Ovary (tissue), 10 donors: ENCODE measurements at places on chromosomes 12 and 14. TPM values are rescaled to one million over a fixed set of nuclear protein-coding genes. Genes with fewer than 3 reads are reported as not detected.

Gene OVCH1
- not detected for polyA plus RNA-seq

Gene SLCO1B1
- not detected for polyA plus RNA-seq

DNA sequence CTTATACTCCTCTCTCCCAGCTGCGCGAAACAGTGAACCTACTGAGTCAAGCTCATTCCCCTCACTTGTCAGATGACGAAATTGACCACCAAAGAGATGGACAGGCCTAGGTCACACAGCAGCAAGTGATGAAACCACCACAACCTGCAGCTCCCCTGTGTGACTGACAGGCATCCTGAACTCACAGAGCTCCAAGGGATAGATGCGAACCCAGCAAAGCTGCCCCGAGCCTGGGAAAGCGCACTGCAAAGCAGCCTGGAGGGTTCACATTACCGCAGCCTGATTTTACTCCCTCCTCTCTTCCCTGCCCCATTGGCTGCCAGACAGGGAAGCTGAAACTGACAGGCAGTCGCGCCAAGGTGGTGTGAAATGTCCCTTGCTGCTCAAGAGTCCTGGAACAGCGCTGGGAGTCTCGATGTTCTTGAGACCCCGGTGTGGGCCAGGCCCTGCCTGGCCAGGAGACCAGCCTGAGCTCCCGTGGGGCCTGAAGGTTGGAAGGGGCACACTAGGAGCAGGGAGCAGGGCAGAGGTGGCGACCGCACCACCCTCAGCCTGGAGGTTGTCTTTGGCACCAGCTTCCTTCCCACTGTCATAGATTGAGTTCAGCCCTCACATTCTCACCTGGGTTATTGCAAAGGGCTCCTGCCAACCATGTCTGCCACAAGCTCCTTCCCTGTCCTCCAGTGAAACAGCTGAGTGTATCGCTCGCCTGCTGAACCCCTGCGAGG is 36.3 kb downstream of the SNRNP35 start:
- no peak overlapping the region for H3K27ac ChIP-seq
- no peaks in the 10 kb centered on the region for H3K27me3 ChIP-seq
- H3K36me3 ChIP-seq, result no peaks in the 10 kb centered on the region
- DNase-seq, result no peak

Gene CLEC6A
- polyA plus RNA-seq, result not detected

DNA sequence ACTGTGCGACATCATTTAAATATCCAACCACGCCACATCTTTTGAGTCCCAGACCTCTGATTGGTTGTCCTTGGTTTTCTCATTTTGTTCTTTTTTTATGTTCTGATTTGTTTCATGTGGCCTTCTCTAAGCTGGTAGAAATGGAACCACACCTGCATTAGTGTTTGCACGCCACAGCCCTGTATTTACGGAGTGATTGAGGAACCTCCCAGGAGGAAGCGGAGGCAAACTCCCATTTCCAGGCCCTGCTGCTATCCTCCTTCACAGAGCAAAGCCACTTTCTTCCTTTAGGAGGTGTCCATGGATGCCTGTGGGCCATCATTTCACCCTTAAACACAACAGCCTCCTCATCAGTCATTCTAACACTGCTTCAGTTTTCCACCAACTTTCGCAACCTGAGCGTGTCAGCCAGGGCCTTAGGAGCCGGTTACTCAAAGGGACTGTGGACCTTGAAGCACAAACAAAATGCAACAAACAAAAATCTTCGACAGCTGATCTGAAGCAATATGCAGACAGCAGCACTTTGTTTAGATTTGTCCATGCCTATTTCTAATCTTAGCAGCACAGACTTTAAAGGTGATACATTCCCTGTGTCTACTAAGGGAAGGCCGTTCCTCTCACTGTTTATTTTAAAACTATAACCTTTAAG is 1258.1 kb upstream of the TMEM132C start:
- H3K4me3 ChIP-seq, result no peak overlapping the region
- no peaks in the 10 kb centered on the region for H3K36me3 ChIP-seq
- no peaks in the 10 kb centered on the region for H3K27me3 ChIP-seq
- no peak for DNase-seq
- H3K27ac ChIP-seq, result no peak overlapping the region
- H3K4me1 ChIP-seq, result no peaks in the 10 kb centered on the region

Gene CLEC4C
- polyA plus RNA-seq, result 0.12 TPM
